ENCODE measurements at places on chromosomes 16 and 17.

DNA sequence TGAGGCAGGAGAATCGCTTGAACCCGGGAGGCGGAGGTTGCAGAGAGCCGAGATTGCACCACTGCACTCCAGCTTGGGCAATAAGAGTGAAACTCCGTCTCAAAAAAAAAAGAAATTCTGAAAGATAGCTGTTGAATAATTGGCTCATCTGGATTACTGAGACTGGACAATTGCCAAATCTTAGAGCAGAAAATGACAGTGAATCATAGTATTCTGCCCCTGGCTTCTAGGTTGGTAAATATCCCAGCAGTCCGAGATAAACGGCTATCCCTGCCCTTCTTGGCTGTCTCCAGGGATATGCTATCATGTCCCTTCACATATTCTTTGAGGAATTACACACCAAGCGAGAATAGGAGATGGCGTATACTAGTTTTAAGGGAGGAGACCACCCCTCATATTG, 35.5 kb upstream of the METTL16 start:
- DNase-seq: peak; percentile 24

DNA sequence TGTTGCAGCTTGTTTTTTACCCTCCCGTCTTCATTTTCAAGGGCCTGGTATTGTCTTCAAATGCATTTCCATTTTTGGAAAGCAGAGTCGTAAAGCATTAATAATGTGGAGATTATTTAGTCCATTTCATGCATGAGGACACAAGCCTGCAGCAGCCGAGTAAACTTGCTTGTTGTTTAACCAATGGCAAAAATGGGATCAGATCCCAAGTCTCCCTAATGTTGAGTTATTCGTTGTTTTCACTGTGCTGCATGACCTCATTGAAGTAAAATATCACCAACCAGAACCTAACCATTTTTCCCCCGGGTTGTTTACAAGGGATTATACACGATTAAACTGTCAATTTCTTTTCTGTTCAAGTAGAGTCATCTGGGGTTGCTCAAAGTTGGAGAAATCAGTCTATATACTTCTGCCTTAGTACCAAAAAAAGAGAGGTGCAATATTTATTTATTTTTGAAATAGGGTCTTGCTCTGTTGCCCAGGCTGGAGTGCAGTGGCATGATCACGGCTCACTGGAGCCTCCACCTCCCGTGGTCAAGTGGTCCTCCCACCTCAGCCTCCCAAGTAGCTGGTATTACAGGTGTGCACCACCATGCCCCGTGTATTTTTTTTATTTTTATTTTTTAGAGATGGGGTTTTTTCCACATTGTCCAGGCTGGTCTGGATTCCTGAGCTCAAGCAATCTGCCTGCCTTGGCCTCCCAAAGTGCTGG, 12.4 kb downstream of the AMZ2 start:
- no peak for DNase-seq

- no peak for DNase-seq
These were observed 2.0 kb downstream of the PYY start for GRCh38 chr17:43951750-43952149.

DNA sequence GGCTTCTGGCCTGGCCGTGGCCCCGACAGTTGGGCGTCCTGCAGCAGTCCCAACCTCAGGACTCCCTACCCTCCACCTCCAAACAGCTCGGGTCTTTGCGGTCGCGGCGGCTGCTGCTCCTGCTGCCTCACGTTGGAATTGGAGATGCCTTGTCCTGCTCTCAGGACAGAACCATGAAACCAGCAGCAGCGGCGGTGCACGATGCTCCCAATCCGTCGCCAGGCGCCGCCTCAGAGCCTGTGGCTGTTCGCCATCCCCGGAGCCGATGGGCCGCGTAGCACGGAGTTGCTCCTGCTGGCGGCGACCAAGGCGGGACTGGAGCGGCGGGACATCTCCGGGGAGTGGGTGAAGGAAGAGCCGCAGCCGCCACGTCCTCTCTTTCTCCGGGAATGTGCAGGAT, 1965.9 kb downstream of the TP53TG3F start:
- no peak for DNase-seq

DNA sequence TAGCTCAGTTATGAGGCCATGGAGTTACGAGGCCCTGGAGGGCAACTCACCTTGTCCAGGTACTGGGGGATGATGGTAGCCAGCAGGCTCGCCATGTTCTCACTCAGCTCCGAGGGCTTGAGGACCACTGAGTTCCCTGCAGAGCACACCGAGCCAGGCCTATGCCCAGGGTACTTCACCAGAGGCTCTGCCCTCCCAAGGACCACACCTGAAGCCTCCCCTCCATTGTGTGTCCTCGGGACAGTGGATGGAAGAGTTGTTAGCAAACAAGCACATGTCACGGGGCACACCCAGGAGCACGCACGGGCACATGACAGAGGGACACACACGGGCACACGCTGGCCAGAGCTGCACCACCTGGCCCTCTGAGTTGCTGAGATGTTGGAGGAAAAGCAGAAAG, 5.6 kb downstream of the ALDH3A1 start:
- no peak for DNase-seq

GRCh38 chr16:23064639-23065038, 84.6 kb downstream of the USP31 start:
- no peak for DNase-seq

DNA sequence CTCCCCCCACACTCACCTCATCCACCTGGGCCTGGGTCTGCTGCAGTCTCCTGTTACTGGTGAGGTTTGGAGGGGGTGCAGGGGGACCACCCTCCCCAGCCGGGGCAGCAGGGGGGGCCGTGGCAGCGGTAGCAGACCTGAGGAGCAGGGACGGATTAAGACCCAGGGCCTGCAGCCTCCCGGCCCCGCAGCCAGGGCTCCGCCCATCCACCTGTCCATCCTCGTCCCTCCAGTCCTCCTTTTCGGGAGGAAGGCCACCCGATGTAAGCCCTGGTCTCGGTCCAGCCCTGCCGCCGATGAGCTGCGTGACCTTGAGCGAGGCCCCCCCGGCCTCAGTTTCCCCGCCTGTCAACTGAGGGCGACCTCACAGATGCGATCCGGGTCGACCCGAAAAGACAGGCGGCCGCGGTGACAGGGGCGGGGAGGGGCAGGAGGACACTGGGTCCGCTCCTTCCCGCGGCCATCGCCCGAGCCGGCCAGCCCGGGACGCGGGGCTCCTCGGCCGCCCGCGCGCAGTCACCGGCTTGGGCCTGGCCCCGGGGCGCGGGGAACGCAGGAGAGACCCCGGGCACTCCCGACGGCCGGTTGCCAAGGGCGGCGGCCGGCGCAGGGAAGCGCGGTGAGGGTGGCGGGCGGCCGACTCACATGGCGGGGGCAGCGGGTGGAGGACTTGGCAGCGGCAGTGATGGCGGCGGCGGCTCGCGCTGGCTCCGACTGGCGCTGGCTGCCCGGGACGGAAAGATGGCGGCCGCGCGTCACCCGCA, at the start of gene VAMP2:
Gene VAMP2 (minus strand): TSS at position 716 of the 764 bp plus-strand sequence. CDS start 69 bp downstream, at position 647.
- peak; percentile 80 for DNase-seq

DNA sequence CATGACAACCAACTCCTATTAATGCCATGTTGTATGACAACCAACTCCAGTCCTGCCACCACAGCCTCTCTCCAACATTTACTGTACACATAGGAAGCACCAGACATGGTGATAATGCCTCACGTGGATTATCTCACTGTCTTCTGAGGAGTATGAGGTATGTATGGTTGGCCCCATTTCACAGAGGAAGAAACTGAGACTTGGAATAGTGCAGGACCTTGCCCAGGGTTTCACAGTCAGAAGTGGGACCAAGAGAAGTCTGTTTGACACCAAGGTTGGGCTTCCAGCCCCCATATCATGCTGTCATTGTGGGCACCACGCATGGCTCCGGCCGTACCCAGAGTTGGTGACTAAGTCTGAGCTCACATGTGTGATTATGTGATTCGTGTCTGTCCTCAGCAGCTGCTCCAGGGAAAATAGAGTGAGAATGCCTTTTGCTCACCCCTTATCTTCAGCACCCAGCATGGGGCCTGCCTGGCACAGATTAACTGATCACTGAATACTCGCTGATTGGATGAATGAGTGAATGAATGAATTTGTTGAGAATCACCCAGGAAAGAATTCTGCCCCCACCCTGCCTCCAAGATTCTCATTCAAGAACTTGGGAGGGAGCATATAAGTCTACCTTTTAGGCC, 204.1 kb upstream of the NLRP1 start:
- peak; percentile 23 for DNase-seq

DNA sequence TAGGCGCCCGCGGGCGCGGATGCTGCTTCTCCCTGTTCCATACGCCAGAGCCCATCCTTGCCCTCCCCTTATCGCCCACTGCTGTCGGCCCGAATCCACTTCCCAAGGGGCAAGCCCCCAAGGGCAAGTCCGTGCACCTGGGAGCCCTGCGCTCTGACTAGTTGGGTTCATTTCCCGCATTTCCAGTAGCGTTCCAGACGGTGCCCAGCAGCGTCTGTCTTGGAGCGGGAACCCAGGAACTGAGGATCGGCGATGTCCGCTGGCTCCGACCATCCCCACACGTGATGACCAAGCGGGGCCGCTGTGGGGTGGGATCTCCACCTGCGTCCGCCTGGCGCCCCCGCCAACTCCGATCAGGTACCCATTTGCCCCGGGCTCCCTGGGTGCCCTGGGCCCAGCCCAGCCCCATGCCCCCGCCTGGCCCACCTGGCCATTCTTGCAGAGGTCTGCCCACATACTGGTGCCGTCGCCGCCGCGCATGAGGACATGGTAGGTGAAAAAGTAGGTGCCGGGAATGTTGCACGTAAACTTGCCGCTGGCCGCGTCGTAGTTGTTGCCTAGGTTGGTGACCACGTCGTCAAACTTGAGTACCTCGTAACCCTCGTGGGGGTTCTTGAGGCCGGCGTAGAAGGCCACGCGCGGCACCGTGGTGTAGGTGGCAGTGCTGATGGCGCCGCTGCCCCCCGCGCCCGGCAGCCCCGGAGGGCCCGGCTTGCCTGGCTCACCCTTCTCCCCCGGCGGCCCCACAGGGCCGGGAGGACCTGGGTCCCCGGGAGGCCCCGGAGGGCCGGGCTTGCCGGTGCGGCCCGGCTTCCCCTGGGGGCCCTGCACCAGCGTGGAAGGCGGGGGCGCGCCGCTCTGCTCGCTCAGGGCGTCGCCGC, 837 bp downstream of the C1QL1 start:
- DNase-seq: no peak

DNA sequence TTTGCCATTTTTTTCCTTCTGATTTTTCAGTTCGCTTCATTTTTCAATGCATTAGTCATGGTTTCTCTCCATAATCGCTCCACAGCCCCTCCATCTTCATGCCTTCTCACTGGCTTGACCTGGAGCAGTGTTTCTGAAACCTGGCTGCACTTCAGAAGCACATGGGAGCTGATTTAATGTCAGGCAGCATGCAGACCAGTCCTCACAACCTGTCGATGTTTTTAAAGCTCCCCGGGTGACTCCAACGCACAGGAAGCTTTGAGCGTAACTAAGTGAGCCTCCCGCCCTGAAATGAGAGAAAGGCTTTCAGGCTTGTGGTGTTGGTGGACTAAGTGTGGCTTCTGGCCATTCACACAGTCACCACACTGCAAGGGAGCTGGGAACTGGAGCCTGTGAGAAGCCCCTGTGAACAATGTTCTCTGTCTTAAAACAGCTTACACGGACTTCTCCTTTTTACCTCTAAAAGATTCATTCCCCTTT, 16.8 kb upstream of the DRG2 start:
- DNase-seq: peak; percentile 26

DNA sequence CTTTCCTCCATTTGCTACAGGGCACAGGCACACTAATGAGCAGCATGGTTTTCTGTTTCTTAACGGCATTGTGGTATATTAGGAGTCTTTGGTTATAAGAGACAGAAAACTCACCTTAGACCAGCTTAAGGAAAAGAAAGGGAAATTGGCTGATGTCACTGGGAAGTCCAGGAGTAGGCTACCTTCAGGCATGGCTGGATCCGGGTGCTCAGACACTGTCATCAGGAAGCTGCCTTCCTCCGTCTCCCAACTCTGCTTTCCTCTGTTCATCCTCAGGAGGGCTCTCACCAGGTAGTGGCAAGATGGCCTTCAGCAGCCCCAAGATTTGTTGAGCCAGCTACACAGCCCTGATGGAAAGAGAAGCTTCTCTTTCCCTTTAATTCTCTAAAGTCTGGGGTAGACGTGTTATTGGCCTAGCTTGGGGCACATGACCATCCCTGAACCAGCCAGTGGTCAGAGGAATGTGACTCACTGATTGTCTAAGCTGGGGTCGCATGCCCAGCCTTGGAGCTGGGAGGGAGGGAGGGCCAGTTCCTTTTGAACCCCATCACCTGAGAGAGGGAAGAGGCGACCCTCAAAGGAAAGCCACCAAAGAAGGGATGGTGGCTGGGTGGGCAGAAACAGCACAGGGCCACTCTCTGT, 117.4 kb downstream of the CLEC16A start:
- DNase-seq: no peak

GRCh38 chr17:49922095-49922494, 46.9 kb upstream of the DLX4 start:
- no peak for DNase-seq

- no peak for DNase-seq
These were observed 45.4 kb downstream of the PRSS54 start for GRCh38 chr16:58249388-58249779.

DNA sequence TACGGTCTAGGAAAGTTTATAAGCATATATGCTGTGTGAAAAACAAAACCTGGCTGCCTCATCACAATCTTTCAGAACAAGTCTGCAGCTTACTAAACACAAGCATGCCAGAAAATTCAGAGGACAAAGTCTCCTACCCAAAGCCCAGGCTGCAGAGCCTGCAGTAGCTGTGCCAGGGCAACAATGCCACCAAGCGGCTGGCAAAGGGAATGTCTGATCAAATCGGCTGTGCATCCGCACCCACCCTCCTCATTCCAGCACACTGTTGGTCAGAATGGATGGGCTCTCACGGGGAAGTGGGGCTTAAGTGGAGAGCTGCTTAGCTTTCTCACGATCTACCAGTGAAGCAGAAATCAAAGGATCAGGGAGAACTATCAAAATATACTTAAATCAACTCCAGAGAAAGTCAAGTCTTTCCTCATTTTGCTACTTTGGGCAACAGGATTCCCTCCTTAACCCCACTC, 73.5 kb downstream of the CYTH1 start:
- peak; percentile 85 for DNase-seq

DNA sequence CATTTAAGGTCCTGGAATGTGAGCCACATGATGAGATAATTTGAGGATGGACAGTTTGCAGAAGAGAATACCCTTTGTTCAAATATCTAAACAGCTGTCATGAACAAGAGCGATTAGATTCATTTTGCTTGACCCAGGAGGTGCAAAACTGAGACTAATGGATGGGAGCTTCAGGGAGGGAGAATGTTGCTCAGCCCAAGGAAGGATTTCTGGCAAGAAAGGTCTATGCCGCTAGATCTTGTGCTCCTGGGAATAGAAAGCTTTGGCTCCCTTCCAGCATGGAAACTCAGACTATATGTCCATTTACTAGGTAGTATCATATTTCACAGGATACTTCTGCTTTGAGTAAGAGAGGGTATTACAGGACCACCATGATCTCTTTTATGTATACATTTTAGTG, 14.8 kb upstream of the CDH11 start:
- no peak for DNase-seq

DNA sequence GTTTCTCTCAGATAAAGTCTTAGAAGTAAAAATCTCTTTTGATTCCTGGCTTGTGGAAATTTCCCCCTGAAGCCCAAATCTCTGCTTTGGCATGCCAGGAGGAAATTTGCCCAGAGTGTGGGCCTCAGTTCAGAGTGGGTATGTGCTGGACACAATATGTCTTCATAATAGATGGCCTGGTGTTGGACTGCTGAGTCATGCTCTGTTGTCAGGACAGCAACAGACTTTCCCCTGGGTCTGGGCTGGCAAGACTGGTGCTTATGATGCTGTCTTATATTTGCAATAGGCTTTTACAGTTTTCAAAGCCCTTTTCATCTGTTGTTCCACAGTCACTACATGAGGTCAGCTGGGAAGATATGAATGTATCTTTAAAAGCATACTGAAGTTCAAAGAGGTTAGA, 57.0 kb downstream of the SHISA9 start:
- no peak for DNase-seq
